ENCODE measurements at places on chromosomes 2 and 18.

- no peak for DNase-seq
Observed at GRCh38 chr2:164363646-164364045, 257.6 kb downstream of the GRB14 start.

DNA sequence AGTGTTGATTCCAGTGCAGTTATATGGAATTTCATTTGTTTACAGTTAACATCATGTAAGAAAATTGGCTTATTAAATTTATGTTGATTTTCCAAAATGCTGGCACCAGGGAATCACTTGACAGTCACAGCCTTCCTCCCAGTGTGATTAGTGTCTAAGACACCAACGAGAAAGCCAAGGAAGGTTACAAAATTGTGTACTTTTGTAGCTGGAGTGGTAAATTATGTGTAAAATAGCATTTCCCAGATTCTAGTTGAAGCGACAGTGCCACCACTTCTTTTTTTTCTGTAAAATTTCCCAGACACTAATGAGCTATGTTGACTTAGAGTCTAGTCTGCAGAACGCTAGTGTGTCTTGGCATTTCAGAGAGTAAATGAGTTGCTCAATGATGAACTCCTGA is 101.3 kb downstream of the NCK2 start:
- DNase-seq, result no peak

DNA sequence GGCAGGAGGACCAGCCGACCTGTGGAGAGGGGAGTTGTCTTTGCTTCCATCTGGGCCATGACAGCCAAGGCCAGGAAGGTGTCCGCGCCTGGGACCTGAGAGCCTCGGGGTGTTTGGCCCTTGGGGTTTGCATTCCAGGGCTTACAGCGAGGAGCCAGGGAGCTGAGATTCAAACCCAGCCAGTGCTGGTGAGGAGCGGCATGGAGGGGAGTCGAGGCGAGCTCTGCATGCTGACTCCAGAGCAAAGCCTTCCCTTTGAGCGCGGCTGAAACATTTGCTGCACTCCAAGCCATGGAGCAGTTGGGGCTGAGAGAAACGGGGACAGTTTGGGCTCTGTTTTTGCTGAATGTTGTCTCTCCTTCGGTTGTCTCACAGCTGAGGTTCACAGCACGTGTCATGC is 77.4 kb downstream of the TWIST2 start:
- DNase-seq, result no peak

DNA sequence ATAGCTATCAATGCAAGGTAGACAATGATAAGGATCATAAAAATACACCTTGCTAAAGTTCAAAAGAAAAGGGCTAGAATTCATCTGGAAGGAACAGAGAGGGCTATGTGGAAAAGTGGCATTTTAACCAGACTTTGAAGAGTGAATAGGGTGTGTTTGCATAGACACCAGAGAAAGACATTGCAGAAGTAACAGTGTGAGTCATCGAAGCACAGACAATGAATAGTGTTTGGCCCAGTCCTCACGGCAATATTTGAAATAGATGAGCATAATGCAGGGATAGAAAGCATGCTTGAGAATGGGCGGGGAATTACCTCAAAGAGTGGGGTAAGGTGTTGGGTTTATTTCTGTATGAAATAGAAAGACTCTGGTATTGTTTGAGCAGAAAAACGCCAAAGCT is 24.2 kb downstream of the MYT1L start:
- DNase-seq, result no peak

GRCh38 chr18:67583621-67584020 is 67.1 kb upstream of the DSEL start:
- DNase-seq, result peak; percentile 35

DNA sequence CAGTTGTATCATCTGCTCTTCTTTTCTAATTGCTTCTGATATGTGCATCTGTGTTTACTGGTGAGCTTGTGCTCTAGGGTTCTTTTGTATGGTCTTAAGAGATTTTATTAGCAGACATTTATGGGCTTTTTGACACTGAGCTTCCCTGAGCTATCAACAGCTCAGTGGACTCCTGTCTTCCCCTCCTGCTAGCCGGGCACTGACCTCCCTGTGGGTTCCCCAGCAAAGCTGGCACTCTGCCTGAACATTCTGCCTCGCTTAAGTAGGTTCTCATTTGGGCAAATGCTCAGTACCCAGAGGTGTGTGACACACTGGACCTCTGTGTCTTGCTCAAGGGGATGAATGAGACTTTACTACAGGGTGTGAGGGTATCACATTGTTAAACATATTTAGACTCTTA is 15.8 kb downstream of the TRAF3IP1 start:
- peak; percentile 30 for DNase-seq

DNA sequence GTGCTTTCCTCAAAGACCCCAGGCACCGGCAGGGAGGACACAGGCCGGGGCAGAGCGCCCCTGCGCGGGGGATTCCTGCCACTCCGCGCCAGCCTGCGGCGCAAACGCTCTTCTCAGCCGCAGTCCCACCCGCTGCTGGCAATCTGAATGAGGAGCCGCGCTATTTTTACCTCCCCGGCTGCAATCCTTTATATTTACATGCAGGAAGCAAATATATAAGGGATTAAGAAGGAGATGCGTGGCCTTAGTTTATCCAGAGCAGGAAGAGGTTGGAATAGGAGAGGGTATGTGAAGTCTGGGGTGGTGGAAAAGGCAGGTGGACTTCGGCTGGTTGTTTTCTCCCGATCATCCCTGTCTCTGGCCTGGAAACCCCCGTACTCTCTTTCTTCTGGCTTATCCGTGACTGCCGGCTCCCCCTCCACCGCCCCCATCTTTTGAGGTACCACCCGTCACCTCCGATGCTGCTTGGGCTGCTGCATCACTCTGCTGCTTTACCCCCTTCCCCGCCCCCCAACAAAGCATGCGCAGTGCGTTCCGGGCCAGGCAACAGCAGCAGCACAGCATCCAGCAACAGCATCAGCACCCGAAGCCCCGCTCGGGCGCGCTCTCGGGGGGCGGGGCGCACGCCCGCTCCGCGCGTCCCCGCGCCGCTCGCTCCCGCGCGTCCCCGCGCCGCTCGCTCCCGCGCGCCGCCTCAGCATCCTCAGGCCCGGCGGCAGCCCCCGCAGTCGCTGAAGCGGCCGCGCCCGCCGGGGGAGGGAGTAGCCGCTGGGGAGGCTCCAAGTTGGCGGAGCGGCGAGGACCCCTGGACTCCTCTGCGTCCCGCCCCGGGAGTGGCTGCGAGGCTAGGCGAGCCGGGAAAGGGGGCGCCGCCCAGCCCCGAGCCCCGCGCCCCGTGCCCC is at the start of gene ADAM23:
TSS of gene ADAM23 (plus strand) at position 700 of the 902 bp plus-strand sequence. CDS start 335 bp downstream, outside the sequence.
- DNase-seq, result peak; percentile 37

- no peak for DNase-seq
Observed at GRCh38 chr2:73937103-73937885, 10.6 kb downstream of the DGUOK start.

GRCh38 chr18:8730080-8730827 is 24.9 kb downstream of the MTCL1 start:
- DNase-seq, result peak; percentile 93

DNA sequence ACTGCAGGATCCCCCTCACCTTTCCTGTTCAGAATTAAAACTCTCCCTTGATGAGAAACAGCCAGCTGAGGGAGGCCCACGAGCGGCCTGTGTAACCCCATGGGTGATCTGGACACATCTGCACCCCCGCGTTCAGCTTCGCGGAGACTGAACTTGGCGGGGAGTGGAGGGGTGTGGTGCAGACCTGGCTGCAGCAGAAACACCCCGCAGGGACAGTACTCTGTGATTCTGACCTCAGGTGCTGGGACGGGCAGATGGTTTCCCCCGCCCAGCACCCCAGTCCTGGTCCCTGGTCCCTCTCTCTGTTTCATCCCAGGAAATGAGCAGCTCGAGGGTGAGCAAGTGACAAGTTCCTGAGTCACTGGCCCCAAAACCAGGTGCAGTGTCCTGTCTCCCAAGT is 41.2 kb downstream of the GBX2 start:
- no peak for DNase-seq

GRCh38 chr2:238398577-238398976 is 28.1 kb upstream of the ASB1 start:
- DNase-seq, result no peak

DNA sequence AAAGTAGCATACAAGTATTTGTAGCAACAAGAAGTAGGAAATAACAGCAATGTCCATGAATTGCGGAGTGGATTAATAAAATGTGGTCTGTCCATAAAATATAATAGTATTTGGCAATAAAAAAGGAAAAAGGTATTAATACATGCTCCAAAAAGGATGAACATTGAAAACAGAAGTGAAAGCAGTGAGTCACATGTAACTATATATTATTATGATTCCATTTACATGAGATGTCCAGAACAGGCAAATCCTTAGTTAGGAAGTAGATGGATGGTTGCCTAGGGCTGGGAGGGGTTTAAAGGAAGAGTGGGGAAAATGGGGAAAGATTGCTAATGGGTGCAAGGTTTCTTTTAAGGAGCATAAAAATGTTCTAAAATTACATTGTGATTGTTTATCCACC is 44.5 kb downstream of the CCDC74A start:
- DNase-seq, result no peak

GRCh38 chr18:59554796-59555335 is 142.4 kb downstream of the CCBE1 start:
- DNase-seq, result no peak

DNA sequence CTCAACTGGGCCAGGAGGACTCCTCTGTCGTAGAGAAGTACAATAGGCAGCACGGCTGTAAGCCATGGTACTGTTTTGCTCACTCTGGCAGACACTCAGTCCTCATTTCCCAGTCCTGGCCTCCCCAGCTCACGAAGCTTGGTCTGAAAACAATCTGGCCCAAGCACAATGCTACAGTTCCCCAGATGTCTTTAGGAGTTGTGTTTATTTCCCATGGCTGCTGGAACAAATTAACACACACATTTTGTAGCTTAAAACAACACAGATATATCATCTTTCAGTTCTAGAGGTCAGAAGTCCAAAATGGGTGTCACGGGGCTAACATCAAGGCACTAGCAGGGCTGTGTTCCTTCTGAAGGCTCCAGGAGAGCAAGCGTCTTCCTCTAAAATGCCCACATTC is 13.0 kb downstream of the FABP1 start:
- peak; percentile 1 for DNase-seq

DNA sequence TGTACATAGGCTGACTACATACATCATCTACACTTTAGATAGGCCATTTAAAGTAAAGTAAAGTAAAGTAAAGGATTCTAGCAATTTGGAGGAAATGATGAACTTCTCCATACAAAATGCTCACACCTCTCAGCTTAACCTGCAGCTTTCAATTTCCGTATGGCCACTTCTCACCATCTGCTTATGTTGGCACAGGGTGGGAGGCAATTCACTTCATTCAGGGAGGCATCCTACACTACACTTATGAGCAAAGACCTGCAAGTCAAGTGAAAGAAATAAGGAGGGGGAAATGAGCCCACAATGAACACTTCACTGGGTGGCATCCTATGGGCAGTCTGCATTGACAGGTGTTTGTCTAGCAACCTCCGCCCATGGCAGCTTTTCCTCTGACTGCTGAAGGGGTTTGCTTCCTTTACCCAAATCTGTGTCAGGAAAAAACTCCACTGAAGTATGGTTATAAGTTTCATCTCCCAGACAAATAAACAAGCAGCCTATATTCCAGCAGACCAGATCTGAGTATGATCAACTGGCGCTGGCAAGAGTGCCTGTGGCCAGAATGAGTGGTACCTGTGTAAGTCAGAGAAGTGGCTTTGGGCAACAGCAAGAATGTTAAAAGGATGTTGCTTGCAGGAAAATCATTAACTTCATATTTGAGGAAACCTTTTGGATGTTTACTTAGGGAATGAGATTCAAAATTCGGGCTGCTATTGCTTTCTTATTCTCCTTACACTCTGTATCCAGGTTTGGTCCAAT is 449.1 kb downstream of the TGIF1 start:
- DNase-seq, result no peak

DNA sequence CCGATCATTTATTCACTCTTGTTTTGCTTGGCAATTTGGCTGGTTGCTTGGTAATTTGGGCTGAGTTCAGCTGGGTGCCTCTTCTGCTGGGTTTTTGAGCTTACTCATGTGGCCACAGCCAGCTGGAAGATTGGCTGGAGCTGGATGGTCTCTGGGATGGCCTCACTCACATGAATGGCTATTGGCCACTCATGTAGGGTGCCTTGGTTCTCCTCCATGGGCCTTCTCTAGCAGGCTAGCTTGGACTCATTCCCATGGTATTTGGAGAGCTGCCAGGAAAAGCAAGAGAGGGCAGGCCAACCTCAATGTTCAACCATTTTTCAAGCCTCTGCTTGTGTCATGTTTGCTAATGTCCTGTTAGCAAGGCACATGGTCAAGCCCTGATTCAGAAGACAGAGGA is 16.9 kb downstream of the ZAP70 start:
- DNase-seq, result peak; percentile 58

GRCh38 chr2:55861733-55862132 is 61.8 kb downstream of the EFEMP1 start:
- DNase-seq, result peak; percentile 73

DNA sequence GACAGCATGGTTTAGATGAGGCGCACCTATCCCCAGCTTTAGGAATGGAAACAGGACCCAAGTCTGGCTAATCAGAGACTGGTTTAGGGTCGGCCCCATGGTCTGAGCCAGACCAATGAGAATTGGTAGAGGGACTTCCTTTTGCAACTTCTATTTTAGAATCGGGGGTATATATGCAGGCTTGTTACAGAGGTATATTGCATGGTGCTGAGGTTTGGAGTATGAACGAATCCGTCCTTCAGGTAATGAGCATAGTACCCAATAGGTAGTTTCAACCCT is 1.5 kb upstream of the BOLA3 start:
- no peak for DNase-seq

- no peak for DNase-seq
Observed at GRCh38 chr2:84209941-84210340, 249.1 kb downstream of the SUCLG1 start.

DNA sequence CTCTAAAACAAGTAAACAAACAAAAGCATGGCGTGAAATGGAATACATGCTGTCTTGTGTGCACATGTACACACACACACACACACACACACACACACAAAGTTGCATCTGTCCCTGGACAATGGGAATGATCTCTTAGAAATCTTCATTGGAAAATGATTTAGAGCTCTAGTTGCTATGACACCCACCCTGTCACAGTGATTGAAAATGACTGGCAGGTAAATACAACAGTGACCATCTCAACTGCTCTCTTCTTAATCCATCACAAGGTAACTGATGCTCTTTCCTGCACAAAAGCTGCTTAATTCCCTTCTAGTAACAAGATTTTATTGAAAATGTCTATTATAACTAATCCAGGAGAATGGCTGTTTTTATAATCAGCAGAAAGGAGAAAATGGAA is 1011.7 kb upstream of the GYPC start:
- DNase-seq, result no peak

GRCh38 chr2:219968685-219969345 is 341.4 kb downstream of the SLC4A3 start:
- DNase-seq, result no peak

GRCh38 chr2:96154506-96155380 is 9.5 kb upstream of the DUSP2 start:
- DNase-seq, result no peak

GRCh38 chr2:42558827-42559226 is 9.6 kb upstream of the MTA3 start:
- DNase-seq, result no peak
